Type B pancreatic cell (in vitro differentiated cells): ENCODE measurements at places on chromosomes 3 and 15. TPM values are rescaled to one million over a fixed set of nuclear protein-coding genes. Genes with fewer than 3 reads are reported as not detected.

TNIK gene
- 8.1 and 38.1 TPM in 2 replicates for total RNA-seq

LEO1 gene
- total RNA-seq, result 25.8 and 30.0 TPM in 2 replicates

CADPS gene
- 21.6 and 26.8 TPM in 2 replicates for total RNA-seq

ADGRG7 gene
- 2.8 and 7.7 TPM in 2 replicates for total RNA-seq

SNX4 gene
- total RNA-seq, result 34.6 and 36.5 TPM in 2 replicates

PRR20G gene
- not detected in 2 replicates for total RNA-seq

POLQ gene
- 6.2 and 12.2 TPM in 2 replicates for total RNA-seq

CACNA2D2 gene
- total RNA-seq, result 7.8 and 19.4 TPM in 2 replicates

ZBED2 gene
- 2.2 and 3.3 TPM in 2 replicates for total RNA-seq

CCR1 gene
- total RNA-seq, result 0.98 and 1.3 TPM in 2 replicates

B3GNT5 gene
- 28.7 and 37.0 TPM in 2 replicates for total RNA-seq

PARL gene
- 53.1 and 63.0 TPM in 2 replicates for total RNA-seq
